ENCODE measurements at places on chromosomes 2 and 18.

GRCh38 chr2:120720231-120720630, 15.4 kb upstream of the GLI2 start:
- DNase-seq = no peak

DNA sequence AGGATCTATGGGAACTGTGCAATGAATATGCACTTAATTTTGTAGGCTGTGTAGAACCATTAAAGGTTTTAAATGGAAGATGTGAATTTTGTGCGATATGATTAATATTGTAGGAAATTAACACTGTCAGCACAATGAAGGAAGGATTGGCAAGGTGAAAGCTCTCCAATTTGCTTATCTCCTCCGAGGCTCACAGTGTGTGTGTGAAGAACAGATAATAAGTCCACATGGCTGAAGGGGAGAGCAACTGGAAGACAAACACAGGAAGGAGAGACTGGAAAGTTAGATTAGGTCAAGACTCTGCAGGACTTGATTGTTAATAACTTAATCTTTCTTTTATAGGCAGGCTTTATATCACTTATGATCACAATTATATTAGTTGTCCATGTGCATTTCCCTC, 269.7 kb upstream of the VRK2 start:
- DNase-seq = no peak

- DNase-seq = no peak
Observed at GRCh38 chr2:96832754-96833507, 10.9 kb downstream of the ANKRD23 start.

DNA sequence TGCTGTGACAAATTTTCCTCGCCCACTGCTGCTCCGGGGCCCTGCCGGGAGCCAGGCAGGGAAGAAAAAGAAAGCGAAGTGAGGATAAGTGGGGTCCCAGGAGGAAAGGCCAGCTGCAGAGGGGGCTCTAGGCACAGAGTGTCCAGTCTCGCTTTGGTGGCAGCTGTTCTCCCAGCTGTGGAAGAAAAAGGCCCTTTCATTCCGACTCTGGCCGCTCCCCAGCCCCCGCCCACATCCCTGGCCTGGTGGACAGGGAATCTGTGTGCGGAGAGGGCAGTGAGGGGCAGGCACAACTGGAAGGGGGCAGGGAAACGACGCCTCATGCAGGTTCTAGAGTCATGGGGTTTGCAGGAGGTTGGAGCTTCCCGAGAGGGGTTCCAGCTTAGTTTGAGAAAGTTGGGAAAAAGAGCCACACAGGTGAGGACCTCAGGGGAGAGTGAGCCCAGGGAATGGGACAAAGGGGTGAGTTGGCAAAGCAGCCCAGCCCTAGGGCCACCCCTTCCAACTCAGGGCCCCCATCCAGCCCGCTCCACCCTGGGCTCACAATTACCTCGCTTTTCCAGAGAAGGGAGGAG, 1.8 kb downstream of the RTKN start:
- DNase-seq = no peak

DNA sequence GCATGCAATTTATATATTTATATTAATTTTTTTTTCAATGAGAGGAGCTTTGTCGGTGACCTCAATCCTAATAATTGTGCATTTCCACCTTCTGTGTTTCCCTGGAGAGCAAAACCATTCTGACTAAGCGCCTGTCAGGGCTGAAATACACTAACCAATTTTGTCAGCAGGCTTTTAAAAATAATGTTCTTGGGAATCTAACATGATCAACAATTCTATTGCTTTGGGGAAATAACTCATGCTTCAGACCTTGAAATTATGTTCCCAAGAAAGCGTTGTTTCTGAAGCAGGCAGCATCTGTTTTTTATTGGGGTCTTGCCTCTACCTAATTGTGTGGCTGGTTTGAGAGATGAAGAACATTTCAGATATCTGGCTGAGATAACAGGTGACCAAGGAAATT, 129.1 kb upstream of the ALKAL2 start:
- DNase-seq = no peak

DNA sequence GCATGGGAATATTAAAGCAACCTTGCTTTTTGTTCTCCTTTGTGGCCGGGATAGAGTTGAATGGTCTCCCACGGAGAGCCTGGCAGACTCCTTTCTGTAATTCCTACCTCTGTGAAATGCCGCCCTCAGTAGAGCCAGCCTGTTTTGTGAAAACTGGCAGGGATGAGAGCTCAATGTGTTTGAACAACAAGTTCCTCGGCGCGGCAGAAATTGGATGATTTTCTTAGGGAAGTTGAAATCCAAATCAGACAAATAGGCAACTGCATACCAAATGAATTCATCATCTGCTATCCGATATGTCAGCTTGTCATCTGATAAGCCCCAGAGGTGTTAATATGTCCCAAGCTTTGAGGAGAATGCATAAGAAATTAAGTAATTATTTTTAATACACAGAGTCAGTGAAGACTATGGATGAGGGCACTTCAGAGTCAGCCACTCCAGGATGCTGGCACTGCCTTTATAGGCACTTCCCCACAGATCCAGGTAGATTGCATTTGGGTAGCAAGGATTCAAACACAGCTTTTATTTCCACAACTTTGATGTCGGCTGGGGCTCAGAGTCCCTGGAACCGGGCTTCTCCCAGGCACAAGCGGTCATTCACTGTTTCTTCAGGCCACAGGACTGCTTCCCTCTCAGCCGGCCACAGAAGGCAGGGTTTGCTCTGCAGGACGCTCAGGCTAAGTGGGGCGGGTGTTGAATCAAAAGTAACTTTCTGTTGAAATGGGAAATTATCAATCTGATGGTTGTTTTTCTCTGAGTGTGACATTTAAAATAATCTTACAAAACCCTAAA, 82.8 kb upstream of the REV1 start:
- DNase-seq = no peak

- DNase-seq = no peak
Observed at GRCh38 chr2:212288308-212288707, 250.3 kb downstream of the ERBB4 start.

DNA sequence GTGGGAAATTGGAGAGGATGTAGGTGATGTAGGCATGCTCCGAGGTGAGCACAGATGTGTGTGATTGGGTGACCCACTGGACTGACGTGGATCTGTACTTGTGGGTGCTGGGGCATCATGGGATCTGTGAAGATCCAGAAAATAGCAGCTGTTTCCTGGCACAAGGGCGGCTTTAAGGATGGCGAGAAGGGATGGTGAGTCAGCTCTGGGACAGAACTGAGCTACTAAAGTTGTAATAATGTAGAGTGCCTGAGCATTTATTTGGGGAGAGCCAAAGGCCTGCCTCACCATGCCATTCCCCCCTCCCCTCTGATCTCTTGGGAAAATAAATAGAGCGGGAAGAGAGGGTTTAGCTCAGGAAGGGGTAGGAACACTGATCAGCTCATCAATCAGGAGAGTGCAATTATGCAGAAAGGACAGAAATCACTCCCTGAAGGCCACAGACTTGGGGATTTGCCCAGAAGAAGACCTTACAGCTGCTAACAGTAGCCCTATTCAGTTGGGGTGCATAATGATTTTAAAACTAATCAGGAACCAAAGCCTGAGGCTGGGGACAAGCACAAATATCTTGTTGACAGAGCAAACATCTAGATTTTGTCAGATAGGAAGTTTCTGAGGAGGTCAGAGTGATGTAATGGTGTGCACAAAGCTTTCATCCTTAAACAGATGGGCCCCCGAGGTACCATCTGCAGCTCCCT, 30.3 kb downstream of the TANC1 start:
- DNase-seq = no peak

DNA sequence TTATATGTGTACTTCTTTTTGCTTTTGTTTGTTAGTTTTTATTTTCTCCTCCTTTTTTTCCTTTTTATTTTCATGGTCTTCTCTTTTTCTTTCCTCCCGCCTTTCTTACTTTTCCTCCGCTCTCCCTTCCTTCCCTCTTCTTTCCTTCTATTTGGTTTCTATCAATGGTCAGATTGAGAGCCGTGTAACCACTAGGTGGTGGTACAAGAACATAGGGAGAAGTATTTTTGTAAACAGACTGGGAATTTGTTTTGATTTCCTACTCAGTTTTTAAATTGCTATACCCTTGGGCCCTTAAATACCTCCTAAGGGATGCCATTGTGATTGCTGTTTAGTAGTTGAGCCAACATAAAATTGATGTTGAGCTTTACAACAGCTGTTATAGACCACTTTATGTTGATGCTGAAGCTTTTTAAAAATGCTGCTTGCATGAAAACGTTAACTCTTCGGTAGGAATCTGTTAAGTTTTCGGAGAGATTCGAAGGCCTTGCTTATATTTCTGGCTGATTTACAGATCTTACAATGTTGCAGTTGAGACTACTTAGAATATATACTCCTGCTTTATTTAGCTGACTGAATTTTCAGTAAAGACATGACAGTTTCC, 124.2 kb downstream of the UBE2E3 start:
- DNase-seq = peak; percentile 61

DNA sequence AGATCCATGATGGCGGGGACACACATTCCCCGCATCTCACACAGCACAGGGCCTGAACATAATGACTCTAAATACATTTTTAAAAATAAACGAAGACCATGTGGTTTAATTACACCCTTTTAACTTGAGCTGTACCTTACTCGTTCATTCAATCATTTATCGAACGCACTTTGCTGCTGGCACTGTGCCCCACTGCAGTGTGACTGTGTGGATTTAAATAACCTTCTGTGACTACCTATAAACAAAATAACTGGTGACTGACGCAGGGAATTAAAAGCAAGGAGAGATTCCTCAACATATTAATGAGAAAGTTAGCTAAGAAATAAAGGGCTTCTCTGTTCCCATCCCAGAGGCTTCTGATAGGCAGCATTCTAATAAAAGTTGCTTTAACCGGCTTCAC, 10.9 kb upstream of the FZD7 start:
- no peak for DNase-seq

DNA sequence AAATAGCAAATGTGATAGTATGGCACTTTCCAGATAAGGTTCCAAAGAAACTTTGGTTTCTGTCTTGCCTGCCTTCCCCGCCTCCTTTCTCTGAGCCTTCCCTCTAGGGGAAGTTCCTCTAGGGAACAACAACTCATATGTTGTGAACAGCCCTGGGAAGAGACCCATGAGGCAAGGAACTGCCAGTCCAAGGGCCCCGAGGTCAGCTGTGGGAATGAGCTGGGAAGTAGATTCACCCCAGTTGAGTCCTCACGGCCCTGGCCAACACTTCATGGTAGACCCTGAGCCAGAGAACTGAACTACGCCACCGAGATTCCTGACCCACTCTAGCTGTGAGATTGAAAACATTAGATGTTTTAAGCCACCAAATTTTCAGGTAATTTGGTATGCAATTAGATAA, 154.5 kb upstream of the CCDC68 start:
- DNase-seq = no peak

- no peak for DNase-seq
Observed at GRCh38 chr2:218345491-218346236, 11.0 kb upstream of the CATIP start.

- no peak for DNase-seq
Observed at GRCh38 chr2:71605781-71606241, 152.4 kb downstream of the DYSF start.

DNA sequence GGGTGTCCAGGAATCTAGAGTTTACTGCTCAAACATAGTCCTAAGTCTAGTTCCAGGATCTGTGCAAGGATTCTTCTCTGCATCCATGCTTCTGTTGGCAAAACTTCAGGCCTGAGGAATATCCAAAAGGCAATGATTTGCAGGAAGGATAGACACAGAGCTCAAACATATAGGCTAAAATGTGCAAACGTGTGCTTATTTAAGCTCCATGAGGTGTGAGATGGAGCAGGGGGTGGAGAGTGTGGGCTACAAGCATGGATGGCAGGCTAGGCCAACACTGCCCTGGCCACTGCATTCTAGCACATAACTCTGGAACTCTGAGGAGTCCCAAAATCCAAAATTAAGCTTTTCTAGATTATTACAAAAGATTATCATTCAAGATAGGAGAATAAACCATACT, 301.1 kb downstream of the PAX3 start:
- DNase-seq = no peak

DNA sequence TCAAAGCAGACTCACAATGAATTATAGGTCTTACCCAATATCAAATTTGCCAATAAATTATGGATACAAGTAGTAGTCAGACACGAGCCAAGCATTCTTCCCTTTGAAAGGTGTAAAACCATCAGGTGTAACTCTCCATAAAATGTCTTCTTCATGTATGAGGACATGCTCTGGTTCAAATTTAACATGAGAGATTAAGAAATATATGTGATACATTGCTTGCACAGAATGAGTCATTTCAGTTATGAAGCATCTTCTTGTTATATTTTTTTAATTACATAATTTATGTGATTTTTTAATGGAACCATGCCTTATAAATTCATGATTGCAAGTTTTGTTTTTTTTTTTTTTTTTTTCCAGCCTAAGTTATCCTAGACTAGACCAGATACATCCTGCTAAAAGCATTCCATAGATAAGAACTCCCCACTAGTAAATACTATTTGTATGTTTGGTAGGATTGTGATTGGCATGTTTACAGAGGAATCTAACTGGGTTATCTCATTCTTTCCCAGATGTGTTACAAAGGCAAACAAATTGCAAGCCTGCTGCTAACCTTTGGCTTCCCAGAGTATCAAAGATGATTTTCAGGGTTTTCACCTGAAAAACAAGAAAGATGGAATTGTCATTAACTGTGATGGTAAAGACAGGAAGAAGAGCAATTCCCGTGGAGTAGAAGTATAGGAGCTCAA, 621.9 kb downstream of the XIRP2 start:
- no peak for DNase-seq

DNA sequence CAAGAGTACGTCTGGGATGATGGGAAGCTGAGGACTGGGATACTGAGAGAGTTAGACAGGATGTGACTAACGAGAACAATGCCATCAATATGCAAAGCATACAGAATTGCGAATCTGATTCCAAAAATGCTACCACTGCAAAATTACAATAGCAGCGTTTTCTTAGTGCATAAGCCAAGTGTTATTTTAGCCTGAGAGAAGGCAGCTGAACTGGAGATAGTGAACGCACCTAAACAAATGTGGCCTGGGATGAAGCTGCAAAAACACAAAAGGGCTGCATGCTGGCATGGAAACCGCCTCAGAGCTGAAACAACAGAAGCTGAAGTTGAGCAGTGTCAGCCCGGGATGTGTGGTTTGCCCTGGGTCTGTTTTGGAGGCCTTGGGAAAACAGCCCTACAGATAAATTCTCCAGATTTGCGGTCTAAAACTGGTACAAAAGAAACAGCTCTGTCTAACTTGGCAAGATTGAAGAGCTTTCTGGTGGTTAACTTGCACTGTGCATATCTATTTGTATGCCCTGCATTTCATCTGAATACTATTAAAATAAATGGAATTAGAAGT, 45.5 kb downstream of the LYPD6 start:
- DNase-seq = no peak

DNA sequence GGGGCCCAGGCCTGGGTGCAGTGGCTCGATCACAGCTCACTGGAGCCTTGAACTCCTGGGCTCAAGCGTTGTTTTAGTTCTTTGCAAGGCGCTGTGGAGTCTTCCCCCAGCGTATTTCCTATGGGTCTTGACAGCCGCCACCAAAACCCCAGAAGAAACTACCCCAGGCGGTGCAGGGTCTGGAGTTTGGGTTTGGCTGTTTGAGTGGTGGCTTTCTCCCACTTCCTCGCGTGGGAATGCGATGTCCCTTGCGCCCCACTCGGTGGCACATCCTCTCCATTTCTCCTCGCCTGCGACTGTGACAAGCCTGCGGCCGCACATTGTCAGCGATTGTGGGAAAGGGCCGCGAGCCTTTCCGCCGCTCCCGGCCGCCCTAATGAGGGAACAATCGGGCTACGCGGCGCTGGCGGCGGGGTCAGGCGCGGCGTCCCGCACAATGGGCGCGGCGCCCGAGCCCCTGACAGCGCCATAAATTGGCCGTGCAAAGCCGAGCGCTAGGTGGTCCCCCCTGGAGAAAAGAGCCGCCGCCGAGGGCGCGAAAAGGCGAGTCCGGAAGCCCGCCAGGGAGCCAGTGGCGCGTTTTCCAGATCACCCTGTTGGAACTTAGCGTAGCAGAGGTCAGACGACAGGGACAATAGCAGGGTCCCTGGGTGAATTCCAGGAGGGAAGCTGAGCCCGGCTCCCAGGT, 194.9 kb upstream of the POU3F3 start:
- peak; percentile 12 for DNase-seq

Measured in suppressor macrophage treated with lipopolysaccharide for 1 hour (primary cell).